ENCODE measurements at places on chromosomes 16 and 17.
A peak's percentile ranks its signal among the peaks of the same experiment; 100 is the strongest.

DNA sequence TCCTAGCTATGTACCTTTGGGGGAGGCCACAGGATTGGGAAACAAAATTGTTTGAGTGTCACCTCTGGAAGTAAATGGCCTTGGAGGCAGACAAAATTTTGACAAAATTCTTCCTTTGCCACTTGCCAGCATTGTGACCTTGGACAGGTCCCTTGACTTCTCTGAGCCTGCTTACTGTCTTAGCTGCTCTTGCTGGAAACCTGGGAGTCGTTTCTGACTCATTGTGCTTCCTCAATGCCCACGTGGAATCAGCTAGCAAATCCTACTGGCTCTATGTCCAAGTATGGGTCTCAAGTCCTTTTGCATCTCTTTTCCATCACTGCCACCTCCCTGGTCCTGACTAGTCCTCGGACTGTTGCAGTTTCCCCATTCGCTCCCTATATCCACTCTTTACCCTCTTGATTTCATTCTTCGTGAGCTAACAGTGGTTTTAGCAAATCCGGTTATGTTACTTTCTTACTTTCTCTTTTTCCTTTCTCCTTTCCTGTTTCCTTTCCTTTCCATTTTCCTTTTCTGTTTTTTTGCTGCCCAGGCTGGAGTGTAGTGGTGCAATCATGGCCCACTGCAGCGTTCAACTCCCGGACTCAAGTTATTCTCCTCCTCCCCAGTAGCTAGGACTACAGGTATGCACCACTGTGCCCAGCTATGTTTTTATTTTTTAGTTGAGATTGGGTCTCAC lies 68.1 kb upstream of the LGALS9 start:
- DNase-seq = no peak

DNA sequence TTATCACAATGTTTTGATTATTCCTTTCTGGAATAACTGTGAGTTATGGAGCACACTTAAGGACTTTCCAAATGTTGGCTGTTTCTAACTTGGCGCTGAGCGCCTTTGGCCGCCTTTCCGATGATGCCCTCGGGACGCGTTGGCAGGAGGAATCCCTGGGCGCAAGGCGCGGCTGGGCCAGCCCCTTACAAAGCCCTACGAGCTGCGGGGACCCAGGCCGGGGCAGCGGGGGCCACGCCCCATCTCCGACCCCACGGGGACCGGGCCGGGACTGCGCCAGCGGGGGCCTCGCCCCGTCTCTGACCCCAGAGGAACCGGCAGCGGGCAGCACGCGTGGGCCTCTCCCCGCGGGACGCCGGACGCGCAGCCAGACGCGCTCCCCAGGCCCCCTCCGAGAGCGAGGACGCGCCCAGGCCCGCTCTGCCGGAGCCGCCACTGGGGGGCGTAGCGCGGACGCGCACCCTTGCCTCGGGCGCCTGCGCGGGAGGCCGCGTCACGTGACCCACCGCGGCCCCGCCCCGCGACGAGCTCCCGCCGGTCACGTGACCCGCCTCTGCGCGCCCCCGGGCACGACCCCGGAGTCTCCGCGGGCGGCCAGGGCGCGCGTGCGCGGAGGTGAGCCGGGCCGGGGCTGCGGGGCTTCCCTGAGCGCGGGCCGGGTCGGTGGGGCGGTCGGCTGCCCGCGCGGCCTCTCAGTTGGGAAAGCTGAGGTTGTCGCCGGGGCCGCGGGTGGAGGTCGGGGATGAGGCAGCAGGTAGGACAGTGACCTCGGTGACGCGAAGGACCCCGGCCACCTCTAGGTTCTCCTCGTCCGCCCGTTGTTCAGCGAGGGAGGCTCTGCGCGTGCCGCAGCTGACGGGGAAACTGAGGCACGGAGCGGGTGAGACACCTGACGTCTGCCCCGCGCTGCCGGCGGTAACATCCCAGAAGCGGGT lies at the start of gene GAA:
GAA (plus strand) TSS at position 571 of the 935 bp plus-strand sequence. CDS start 3,006 bp downstream, outside the sequence.
- peak; percentile 99 for DNase-seq

GRCh38 chr17:76547183-76547641 lies 7.4 kb downstream of the PRCD start:
- no peak for DNase-seq

DNA sequence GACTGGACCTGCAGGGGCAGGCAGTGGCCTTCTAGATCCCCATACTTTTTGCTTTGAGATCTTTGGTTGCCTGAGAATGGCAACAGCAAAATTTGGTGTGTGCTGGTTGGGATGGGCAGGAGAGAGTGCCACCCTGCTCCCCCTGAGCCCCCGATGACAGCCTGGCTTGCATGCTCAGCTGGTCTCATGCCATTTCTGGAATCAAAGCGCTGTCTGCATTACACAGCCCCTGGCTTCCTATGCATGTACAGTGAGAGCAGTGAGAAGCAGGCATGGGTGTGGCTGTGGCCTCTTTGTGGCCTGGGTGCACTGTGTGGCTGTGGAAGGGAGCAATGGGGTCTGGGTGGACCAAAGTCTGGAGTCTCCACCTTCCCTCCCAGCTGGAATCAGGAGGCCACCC lies 47.7 kb downstream of the NKD1 start:
- DNase-seq = no peak

- DNase-seq = no peak
Measured at GRCh38 chr16:60142619-60143347, 1408.7 kb upstream of the GOT2 start.

- no peak for DNase-seq
Measured at GRCh38 chr16:14101415-14101814, 30.3 kb downstream of the MRTFB start.

GRCh38 chr17:43366891-43367736 lies 31.7 kb upstream of the ARL4D start:
- no peak for DNase-seq

DNA sequence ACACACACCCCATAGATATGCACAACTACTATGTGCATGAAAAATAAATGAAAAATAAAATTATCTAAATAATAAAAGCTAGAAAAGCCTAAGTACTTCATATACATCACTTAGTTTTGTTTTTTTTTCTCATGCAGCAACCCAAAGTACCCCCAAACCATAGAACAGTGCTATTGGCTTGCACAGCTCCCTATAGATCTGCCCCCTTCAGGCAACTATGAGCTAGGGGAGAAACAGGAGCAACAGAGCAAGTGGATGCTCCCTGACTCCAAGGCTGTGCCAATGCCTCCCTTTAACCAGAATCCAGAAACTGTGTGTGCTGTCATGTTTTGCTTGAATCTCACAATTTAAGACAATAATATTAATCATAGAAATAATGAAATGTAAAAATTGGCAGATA lies 605.5 kb downstream of the TOX3 start:
- no peak for DNase-seq

DNA sequence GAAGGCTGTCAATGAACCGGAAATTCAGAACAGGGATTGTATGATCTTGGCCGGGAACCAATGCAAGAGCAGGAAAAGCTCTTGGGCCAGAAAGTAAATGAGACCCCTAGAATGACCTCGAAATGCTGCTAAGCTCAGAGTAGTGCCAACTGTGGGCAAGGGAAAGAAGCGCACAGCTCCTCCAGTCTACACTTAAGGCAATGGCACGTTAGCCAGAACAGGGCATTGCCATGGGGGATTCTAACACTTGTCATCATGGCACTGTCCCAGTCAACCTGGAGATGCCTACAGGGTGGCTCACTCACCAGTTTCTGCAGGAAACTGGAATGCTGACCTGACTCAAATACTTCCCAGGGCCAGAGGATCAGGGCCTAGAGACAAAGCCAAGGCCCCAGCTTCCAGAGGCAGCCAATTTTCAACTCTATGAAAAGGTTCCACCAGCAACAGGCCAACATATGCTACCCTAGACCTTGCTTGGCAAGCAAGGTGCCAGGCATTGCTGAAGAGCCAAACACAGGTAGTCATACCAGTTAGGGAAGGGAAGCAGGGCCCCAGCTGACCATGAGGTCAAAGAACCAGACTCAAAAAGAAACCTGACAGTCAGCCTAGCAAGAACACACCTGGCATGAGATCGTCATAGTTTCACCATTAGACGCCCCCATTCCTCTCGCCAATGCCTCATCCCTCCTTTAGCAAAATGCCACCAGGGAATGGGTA lies 34.9 kb downstream of the ARHGAP17 start:
- peak; percentile 26 for DNase-seq

- DNase-seq = no peak
Measured at GRCh38 chr17:41943492-41943891, 13.1 kb downstream of the ODAD4 start.

DNA sequence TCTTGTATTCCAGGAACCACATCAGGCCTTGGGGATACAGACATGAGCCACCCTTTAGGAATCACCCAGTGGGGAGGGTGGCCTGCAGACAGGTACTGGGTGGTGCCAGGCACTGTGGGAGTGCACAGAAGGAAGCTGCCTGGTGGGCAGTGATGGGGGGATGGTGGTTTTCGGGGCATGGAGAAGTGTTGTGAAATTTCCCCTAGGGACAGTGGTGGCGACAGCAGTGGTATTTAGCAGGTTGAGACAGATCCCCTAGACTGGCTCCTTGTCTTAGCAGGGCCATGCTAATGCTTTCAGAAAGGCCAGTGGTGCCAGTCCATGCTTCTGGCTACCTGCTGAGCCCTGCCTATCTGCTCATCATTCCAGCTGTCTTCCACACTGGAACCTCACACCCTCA lies 129.6 kb downstream of the SPACA3 start:
- DNase-seq = no peak

DNA sequence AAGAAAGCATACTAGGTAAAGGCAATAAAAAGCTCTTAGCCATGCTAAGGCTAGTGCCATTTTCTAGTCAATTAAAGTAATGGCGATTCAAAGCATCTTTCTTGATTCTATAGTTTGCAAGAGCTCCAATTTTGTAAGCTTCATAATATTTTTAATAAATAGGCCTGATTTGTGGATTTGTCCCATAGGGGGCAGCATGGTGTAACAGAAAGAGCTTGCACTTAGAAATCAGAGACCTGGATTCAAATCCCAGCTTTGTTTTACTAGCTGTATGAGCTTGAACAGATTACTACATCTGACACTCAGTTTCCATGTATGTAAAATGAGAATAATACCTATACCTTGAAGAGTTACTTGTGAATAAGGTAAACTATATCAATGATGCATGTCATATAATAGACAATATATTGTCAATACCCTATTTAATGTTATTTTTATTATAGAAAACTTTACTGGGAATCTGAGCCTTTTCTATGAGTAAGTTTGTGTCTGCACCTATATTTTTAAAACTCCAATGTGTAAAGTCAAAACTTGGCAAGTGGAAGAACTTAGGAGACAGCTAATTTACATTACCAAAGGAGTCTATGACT lies 93.6 kb upstream of the NOG start:
- no peak for DNase-seq

GRCh38 chr17:2054262-2054511 lies 716 bp upstream of the HIC1 start:
- no peak for DNase-seq

GRCh38 chr17:75573540-75573957 lies 14.1 kb upstream of the MYO15B start:
- DNase-seq = no peak

DNA sequence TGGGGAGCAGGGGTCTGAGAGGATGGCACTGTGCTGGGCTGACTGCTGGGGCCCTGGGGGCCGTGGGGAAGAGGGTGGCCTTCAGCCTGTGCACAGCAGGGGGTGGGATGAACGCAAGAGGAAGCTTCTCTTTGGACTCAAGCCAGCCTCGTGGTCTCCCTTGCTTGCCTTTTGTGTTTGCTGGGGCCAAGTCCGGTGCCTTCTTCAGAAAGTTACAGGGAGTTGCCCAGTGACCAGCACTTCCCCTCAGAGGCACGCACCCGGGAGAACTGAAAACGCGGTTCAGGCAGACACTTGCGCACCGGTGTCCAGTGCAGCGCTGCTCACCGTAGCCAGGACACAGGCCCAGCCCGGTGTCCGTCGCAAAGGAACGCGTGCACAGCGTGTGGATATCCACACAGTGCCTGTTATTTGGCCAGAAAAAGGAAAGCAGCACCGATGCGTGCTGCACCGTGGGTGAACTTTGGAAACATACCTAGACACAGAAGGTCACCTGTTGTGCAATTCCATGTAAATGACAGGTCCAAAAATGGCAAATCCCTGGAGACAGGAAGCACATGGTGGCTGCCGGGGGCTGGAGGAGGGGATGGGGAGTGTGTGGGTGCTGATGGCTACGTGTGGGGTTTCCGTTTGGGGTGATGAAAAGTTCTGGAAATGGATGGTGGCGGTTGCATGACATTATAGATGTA lies 29.4 kb upstream of the NUDT16L1 start:
- no peak for DNase-seq

GRCh38 chr16:3242709-3243108 lies 7.8 kb upstream of the ZNF200 start:
- DNase-seq = no peak

DNA sequence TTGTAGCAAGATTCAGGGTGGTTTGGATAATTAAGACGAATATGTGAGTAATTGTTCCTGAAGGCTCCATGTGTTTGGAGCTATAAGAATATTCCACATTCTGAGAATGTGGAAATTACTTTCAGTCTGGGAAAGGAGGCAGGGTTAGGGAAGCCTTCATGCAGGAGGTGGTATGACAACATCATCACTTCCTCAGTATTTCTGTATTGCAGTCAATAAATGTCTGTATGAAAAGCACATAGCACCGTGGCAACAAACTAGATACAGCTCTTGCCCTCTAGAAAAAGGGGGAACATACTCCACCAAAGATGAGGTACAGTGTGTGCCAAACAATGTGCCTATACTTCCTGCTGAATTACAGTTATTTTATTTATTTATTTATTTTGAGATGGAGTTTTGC lies 26.1 kb upstream of the DHRS7B start:
- DNase-seq = no peak

DNA sequence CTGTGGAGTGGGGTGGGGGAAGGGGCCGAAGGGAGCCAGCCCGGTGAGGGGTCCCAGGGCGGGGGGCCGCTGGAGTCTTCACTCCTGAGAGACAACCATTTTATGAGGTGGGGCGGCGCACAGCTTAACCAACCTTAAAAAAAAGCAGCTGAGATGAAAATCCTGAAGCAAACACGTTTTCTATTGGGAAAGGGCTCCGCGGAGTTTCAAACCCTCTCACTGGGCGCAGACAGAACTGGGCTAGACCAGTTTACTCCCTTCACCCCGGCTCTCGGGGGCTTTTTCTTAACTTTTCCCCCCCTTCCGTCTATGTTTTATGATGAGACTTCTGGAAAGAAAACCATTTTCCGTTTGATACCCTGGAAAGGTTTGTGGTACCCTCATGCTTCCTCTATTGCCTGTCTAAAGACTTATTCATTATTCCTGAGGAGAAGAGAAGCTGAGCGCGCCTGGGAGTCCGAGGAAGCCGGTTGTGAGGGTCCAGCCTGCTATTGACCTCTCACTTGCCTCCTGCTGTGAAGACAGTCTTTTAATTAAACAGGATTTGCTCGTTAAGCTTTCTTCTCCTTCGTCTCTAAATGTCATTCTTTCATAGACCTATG lies 482 bp upstream of the SSH2 start:
- no peak for DNase-seq

- no peak for DNase-seq
Measured at GRCh38 chr16:29993903-29994599, 1.4 kb downstream of the HIRIP3 start.

All from GM18507 (cell line).